ENCODE measurements at places on chromosomes 16 and 17.

DNA sequence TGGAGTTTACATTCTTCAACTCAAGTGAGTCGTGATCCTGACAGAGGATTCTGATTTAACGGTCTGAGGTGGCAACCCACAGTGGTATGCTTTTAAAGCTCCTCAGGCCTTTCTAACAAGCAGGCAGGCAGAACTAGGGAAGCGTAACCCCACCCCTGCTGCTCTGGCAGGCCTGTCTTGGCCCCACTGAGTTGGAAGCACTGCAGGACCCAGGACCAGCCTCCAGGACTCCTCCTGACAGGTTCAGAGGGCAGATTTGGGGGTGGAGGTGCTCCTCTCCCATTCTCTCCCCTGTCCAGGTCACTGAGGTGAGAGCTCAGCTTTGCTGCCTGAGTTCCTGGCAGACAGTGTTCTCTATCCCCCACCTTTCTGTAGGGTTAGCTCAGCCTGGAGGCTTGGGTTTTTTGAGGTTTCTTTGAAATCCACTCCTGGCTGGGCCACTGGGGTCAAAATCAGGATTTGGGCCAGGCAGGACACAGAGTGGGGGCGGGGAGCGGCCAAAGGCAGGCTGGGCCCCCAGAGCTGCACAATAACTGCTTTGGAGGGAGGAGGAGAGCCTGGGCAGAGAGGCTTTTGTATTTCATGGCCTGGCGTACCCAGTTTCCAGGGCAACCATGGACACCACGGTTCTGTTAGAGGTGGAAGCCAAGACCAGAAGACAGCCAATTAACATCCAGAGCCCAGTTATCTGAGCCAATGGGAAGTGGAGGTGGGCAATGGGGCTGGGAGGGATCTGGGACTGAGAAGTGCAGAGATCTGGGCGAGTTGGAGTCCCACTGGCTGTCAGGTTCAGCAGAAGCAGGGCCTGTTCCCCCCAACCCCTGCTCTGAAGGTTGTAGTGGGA lies 9.5 kb downstream of the MRPL27 start:
- no peak for DNase-seq

- no peak for DNase-seq
Observed at GRCh38 chr17:13365331-13365730, 236.4 kb downstream of the HS3ST3A1 start.

- DNase-seq, result no peak
Observed at GRCh38 chr16:65342231-65342866, 220.5 kb upstream of the CDH11 start.

DNA sequence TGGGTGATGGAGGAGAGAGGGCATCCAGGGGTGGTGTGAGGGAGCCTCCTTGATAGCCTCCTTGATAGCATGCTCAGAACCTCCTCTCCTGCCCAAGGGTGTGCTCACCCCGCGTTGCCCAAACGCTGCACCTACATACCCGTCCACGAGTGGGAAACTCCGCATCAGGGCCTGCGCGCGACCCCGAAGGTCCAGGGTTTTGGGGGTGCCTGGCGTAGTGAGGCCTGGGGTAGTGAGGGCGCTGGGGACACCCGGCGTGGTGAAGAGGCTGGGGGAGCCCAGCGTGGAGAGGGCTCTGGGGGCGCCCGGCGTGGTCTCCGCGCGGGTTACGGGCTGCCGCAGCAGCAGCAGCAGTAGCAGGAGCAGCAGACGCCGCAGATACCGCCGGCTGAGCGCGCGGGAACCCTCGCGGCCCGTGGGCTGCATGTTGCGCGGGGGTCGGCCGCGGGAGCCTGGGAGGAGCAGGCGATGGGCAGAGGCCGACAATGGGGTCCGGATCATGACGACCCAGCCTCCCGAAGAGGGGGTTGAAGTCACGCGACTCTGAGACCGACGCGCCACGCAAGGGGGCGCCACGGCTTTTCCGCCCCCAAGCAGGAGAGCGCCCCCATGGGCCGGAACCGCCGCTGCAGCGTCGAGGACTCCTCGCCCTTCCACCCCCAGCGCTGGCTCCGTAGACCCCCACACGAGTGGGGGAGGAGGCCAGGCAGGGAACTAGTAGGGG lies at the start of gene DPEP3:
Gene DPEP3, minus strand, starts transcription at position 545 of the 724 bp plus-strand sequence. Its CDS starts 119 bp downstream, at position 426.
- no peak for DNase-seq

GRCh38 chr16:17572145-17572544 lies 101.4 kb upstream of the XYLT1 start:
- no peak for DNase-seq

GRCh38 chr17:5011928-5012327 lies 14.2 kb downstream of the KIF1C start:
- DNase-seq, result no peak

GRCh38 chr17:80859002-80859941 lies 132.4 kb upstream of the CHMP6 start:
- peak; percentile 81 for DNase-seq

- peak; percentile 81 for DNase-seq
Observed at GRCh38 chr16:30032083-30032819, 1.2 kb upstream of the TLCD3B start.

- no peak for DNase-seq
Observed at GRCh38 chr16:65121870-65122723, at the start of gene CDH11. CDH11 (minus strand) TSS chr16:65122063; CDS start chr16:65004869, 117,194 bp downstream.

DNA sequence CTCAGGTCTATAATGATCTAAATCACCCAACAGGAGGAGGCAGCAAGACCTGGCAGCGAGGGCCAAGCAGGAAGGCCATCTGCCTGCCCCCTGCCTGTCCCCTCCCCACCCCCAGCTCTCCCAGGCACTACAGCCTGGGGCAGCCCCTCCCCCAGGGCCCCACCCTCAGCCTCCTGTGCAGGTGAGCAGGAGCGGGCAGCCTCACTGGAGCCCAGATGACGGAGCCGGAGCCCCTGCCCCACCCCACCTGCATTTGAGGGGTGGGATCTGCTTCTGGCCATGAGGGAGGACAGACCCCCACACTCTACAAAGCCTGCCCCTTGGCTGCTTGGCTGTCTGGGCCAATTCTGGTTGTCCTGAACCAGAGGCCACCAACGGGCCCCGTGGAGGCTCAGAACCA lies 12.4 kb upstream of the BAHCC1 start:
- no peak for DNase-seq

- DNase-seq, result no peak
Observed at GRCh38 chr16:74275031-74275636, 21.5 kb upstream of the PSMD7 start.

GRCh38 chr16:69600202-69600601 lies 34.4 kb downstream of the NFAT5 start:
- no peak for DNase-seq

GRCh38 chr16:35751191-35751941 lies 2292.0 kb downstream of the TP53TG3F start:
- DNase-seq, result no peak

- no peak for DNase-seq
Observed at GRCh38 chr17:81010935-81011334, 19.3 kb downstream of the CHMP6 start.

- no peak for DNase-seq
Observed at GRCh38 chr16:72809446-72809845, 238.5 kb downstream of the ZFHX3 start.

DNA sequence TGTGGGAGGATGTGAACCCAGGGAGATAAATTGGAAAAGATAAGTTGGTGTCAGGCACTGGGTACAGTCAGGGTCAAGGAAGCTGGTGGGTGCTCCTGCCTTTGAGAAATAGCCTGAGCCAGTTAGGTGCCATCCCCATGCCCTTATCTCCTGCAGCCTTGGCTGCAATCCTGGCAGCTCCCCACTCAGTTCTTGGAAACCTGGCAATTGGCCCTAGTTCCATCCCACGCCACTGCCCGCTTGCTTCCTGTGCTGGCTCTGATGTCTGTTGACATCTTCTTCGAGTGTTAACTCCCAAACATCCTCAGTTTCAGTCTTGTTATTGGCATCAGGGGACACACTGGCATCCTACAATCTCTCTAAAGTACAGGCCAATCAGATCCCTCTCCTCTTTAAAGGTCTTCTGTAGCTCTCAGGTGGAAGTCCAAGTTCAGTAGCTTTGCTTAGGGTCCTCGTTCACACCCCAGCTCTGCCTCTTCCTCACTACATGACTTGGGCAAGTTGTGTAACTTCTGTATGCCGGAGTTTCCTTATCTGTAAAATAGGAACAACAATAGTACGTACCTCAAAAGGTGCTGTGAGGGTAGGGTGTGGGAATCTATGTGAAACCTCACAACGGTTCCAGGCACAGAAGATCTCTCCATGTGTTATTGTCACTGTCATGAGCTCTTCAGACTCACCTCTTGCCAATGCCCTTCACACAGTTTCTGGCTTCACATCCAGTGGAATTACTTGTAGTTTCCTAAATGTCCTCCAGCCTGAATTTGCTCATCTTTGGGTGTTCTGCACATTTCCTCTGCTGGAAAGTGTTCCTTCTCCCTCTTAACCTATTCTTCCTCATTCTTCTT lies 13.5 kb upstream of the PRKAR1A start:
- DNase-seq, result no peak

GRCh38 chr17:75499313-75500022 lies 15.9 kb downstream of the CASKIN2 start:
- no peak for DNase-seq

- DNase-seq, result no peak
Observed at GRCh38 chr16:49497466-49497865, 123.9 kb downstream of the C16orf78 start.

- DNase-seq, result no peak
Observed at GRCh38 chr17:2042390-2042847, 597 bp downstream of the OVCA2 start.

- no peak for DNase-seq
Observed at GRCh38 chr17:72887917-72888316, 204.6 kb downstream of the SLC39A11 start.

DNA sequence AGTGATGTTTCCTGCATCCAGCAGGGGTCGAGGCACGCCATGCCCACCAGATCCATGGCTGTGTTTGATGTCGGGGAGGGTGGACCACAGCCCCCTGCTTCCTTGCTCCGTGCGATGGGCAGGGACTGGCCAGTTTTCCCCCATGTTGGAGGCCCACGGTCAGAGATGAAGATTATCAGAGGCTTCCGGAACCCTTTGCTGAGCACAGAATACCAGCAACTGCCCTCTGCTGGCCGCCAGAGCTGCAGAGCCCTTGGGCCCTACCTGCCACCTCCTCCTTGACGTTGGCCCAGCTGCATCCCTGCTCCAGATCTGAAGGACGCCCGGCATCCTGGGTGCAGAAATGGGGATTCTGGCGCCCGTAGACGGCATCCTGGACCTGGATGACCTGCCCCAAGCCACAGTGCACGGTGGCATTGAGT lies 23.7 kb upstream of the BCO1 start:
- DNase-seq, result no peak

- no peak for DNase-seq
Observed at GRCh38 chr16:13510425-13511151, 409.4 kb upstream of the ERCC4 start.

DNA sequence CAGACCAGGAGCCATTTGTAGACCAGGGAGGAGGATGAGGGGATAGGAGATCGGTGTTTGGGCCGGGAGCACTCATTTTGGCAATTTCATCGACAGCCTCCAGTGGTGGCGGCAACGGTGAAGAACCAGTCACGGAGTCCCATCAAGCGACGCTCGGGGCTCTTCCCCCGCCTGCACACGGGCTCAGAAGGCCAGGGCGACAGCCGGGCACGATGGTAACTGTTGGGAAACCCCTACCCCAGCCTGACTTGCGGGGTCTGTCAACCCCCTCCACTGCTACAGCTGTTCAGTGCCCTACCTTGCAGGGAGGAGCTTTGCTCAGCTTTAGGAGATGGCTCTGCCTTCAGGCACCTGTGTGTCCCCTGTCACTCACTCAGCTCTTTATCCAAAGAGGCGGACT lies 43.0 kb downstream of the OR1D5 start:
- DNase-seq, result no peak

GRCh38 chr16:12587646-12588277 lies 215.9 kb downstream of the CPPED1 start:
- no peak for DNase-seq

DNA sequence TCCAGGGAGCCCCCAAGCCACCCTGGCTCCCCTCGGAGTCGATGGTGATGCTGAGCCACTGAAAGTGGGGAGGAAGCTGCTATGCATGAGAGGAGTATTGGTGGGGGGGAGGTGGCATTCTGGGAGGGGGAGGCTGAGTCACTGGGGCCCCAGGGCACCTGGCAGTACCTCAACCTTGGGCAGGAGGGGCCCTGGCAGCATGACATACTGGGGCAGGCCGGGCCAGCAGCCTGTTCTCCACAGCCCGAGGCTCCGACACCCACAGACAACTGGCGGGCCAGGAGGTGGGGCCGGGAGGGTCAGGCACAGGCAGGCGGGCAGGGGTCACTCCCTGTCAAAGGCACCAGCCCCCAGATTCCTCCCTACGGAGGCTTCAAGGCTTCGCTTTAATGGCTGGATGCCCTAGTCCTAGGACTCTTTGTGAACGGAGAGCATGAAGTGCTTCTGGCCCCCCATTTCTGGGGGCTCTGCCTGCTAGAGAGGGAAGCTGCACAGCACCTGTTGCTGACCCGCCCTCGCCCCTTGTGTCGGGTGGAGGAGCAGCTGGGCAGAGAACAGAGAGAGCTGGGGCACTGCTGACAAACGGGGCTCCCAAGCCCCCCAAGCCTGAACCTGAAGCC lies 928 bp downstream of the CASKIN2 start:
- DNase-seq, result no peak

DNA sequence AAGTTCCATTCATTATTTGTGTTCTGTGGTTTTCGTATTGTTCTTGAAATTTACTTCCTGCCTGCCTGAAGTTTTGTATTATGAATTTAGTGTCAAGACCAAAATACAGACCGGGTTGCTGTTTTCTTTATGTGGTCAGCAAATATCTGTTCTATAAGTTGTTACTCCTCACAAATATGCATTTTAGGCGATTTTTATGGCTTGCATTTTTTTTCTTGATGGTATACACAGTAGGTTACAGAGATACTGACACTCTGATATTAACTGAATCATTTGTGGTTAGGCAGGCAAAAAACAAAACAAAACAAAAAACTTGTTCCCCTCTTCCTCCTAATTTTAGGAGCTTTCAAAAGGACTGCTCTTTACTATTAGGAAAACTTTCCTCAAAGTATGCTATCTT lies 52.6 kb downstream of the BCAS3 start:
- DNase-seq, result no peak
